Uterine smooth muscle cell (primary cell): ENCODE measurements at places on chromosomes 6 and 20. TPM values are rescaled to one million over a fixed set of nuclear protein-coding genes. Genes with fewer than 3 reads are reported as not detected.

The CENPW gene
- total RNA-seq = 14.5 and 36.6 TPM in 2 replicates

The COL12A1 gene
- total RNA-seq = 526 and 765 TPM in 2 replicates

The BTN1A1 gene
- total RNA-seq = not detected in 2 replicates

The HNF4A gene
- total RNA-seq = 0.12 TPM in 1 of 2 replicates, not detected in the other

The KIF3B gene
- 30.3 and 30.7 TPM in 2 replicates for total RNA-seq

The MYB gene
- 0.12 and 1.1 TPM in 2 replicates for total RNA-seq

The SLC22A2 gene
- 0.12 TPM in 1 of 2 replicates, not detected in the other for total RNA-seq

The BPIFB2 gene
- not detected in 2 replicates for total RNA-seq

The REV3L gene
- total RNA-seq = 47.7 and 57.4 TPM in 2 replicates

The HTR1B gene
- not detected in 2 replicates for total RNA-seq

The SLC22A3 gene
- 1.8 and 2.9 TPM in 2 replicates for total RNA-seq

The NKX2-4 gene
- not detected in 2 replicates for total RNA-seq

The GPX6 gene
- total RNA-seq = not detected in 2 replicates

The SLC44A4 gene
- 0.25 TPM in 1 of 2 replicates, not detected in the other for total RNA-seq
